Subcutaneous preadipocyte (primary cell): ENCODE measurements at places on chromosomes 11 and 22. TPM values are rescaled to one million over a fixed set of nuclear protein-coding genes. Genes with fewer than 3 reads are reported as not detected.

Gene SLC22A8
- not detected in 2 replicates for total RNA-seq

Gene TMEM191C
- total RNA-seq: 0.73 and 0.78 TPM in 2 replicates

Gene HBE1
- not detected in 2 replicates for total RNA-seq

Gene CXCR5
- not detected in 2 replicates for total RNA-seq

Gene SLC37A2
- 0.73 and 3.1 TPM in 2 replicates for total RNA-seq

Gene TRIM49C
- not detected in 2 replicates for total RNA-seq

Gene ZNF214
- total RNA-seq: 1.2 and 1.8 TPM in 2 replicates

Gene CLDN5
- total RNA-seq: 0.37 TPM in 1 of 2 replicates, not detected in the other

Gene GNAZ
- 1.8 and 3.1 TPM in 2 replicates for total RNA-seq

Gene PRG3
- total RNA-seq: not detected in 2 replicates

Gene PITPNM1
- 15.1 and 24.6 TPM in 2 replicates for total RNA-seq

Gene H19
- 3.1 and 40.4 TPM in 2 replicates for total RNA-seq

Gene FADS3
- 68.6 and 77.2 TPM in 2 replicates for total RNA-seq

Gene SCUBE2
- total RNA-seq: 0.20 and 0.73 TPM in 2 replicates

Gene OR51E2
- total RNA-seq: not detected in 2 replicates

Gene PLA2G3
- 0.20 TPM in 1 of 2 replicates, not detected in the other for total RNA-seq

Gene LRRN4CL
- total RNA-seq: 16.4 and 38.2 TPM in 2 replicates

Gene ALDH3B1
- total RNA-seq: 28.7 and 33.1 TPM in 2 replicates

Gene GPR83
- total RNA-seq: under 0.01 TPM in 2 replicates

Gene LMO1
- total RNA-seq: not detected in 2 replicates
